Activated CD4-positive, alpha-beta T cell treated with anti-CD3 and anti-CD28 coated beads for 4 hours (primary cell): ENCODE measurements at places on chromosomes 12 and 14.

DNA sequence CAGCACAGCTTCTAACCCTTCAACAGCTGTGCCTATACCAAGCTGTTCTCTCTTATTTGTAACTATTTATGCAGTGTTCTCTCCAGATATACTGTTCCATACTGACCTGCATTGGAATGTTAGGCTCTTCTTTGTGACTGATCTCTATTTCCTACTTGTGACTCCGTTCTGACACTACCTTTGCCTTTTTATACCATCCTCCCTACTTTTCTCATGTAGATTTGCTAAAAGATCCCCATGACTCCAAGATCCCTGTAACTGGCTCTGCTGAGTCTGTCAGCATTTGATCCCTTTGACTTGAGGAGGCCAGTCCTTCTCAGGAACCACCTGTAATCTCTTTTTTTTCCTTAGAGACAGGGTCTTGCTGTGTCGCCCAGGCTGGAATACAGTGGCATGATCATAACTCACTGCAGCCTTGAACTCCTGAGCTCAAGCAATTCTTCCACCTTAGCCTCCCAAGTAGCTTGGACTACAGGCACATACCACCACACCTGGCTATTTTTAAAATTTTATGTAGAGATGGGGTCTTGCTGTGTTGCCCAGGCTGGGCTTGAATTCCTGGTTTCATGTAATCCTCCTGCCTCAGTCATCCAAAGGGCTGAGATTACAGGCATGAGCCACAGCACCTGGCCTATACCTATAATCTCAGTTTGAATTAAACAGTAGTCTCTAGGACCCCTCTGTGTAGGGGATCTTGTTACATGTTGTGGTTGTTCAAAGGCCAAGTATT, 368.3 kb downstream of the ZFP36L1 start:
- no peak for DNase-seq

DNA sequence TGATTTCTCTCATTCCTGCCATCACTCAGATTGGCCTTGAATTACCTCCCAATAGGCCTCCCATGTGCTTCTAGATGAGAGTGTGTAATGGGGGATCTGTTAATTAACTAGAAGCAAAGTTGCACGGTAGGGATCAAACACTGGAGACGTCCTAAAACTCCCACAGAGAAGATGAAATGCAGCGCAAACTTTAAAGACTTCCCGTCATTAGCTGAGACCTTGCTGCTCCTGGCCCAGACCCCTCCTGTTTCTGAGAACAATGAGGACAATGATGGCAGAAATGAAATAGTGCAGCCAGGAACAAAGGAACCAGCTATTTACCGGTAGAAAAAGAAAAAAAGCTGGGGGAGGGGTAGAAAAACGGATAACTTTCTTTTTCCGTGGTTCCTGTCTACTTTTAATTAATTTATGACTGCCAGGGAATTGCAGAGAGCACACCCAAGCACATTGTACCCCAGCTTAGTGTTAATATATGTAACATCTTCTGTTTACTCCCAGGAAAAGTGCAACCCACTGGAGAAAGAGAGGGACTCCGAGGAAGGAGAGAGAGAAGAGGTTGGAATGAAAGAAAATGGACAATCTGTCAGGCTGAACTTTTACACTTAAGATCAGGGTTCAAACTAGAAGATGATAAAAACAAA, 280.7 kb upstream of the SOX5 start:
- no peak for DNase-seq

GRCh38 chr12:12559719-12560296, 2.9 kb downstream of the DUSP16 start:
- DNase-seq, result no peak

GRCh38 chr12:31002361-31002725, 71.3 kb upstream of the DDX11 start:
- no peak for DNase-seq

- no peak for DNase-seq
Observed at GRCh38 chr12:56161690-56162351, 3.7 kb downstream of the MYL6 start.

- no peak for DNase-seq
Observed at GRCh38 chr14:69693801-69694729, 72.9 kb upstream of the SRSF5 start.

DNA sequence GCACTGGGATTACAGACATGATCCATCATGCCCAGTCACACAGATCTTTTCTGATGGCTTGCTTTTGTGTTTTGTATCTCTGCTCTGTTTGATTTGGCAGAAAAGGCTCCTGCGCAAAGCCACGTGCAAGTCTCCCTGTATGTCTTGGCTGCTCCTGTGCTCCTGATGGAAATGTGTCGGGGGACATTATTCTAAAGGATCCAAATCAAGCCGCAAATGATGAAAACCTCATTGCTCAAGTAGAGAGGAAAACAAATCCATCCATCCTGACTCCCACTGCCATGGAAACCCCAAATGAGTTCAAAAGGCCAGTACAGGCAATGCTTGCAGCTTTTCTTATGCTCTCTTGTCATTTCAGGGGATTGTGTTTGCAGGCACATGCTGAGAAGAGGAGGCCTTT, 93.8 kb downstream of the NDUFA12 start:
- DNase-seq, result no peak

DNA sequence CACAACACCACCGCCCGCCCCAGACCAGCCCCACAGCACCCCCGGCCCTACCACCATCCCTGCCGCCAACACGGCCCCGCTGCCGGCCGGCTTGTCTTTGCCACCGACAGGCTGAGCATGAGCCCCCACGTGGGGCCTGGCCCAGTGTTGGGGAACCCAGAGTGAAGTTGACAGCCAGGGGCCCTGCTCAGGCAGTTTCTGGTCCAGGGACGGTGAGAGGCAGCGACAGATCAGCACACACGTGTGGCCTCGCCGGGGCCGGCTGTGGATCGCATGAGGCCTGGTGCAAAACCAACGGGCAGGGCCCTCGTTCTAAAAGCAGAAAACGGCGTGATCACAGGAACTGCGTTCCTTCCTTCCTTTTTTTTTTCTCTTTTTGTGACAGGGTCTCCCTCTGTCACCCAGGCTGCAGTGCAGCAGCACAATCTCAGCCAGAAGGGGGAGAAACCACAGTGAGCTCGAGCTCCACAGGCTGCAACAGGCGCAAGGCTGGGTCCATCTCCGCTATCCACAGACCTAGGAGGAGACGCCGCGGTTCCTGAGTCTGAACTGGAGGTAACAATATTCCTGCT, 50.5 kb upstream of the FBRSL1 start:
- no peak for DNase-seq

DNA sequence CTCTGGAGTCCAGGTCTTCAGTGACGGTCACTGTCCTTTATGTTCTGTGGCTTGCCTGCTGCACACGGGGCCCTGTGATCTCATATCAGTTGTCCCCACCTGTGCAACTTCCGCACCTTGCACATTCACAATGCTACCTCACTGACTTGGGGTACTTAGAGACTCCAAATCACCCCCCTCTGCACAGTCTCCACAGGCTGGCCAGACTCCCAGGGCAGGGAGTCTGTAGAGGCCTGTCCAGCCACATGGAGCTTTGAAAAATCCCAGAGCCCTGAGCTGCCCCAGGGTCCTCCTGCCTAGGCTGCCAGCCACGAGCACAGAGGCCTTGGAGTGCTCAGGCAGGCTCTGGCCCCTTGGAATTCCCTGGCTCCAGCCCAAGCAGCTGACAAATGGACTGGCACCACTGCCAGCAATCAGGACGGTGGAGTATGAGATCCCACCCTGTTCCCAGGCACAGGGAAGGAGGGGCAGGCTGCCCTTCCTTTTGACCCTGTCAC, 26.4 kb downstream of the CMKLR1 start:
- DNase-seq, result no peak

DNA sequence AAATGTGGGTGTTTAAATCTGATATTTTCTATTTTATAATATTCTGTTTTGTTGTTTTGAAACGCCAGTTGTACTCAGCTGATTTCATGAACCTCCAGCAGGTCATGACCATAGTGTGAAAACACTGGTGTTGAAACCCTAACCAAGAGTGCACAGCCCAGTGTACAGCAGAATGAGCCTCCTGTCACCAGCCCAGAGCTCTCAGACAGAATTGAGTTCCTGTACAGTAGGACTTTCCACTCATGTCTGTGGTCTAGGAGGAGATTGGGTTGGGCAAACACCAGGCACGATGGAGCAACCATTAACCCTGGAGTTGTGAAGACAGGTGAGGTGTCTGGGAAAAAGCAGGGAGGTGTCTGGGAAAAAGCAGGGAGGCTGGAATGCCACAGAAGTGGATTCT, 908.8 kb downstream of the VRK1 start:
- peak; percentile 26 for DNase-seq

DNA sequence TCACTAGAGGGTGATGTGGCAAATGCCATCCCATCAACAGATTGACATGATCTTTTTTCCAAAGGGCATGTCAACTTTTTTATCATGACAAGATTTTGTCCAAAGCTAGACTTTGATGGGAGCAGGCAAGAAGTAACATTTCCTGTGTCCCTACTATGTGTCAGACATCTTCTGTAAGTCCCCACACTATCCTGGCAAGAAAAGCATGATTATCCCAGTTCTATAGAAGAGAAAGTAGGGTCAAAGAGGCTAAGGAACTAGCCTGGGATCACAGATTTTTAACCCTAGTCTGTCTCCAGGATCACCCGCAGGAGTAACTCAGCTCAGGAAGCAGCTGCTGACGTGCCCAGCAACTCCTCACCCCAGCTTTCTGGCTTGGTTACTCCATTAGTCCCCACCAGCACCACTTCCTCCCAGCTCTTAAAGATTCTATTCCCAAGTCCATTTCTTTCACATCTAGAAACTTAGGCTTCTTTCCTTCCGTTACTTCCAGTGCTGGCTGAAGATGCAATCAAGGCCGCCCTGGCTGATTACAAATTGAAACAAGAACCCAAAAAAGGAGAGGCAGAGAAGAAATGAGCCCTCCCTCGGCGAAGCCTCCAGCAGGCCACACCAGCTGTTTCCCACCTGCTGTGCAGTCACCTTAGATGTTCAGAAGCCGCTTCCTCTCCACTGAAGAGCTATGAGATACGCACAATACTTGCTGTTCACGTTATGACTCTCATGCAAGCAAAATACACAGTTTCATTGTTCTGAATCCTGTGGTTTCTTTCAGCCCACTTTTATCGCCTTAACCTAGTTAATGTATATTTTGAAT, 6.2 kb downstream of the ISCU start:
- DNase-seq, result peak; percentile 40

DNA sequence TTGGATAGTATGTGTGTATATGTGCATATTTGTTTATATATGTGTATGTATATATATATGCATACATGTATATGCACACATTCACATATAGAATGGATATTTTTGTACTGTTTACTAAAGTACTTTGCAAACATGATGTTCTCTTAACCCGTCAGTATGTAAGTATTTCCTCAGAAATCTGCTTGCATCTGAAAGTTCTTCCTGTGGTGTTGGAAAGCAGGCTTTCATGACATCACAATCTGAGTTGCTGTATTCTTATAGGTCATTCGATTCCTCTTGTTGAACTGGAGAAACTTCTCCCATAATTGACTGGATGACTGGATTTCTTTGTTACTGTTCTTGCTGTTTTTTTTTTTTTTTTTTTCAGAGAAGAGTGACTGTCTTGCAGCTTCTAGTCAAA, 29.1 kb downstream of the GABARAPL1 start:
- no peak for DNase-seq

DNA sequence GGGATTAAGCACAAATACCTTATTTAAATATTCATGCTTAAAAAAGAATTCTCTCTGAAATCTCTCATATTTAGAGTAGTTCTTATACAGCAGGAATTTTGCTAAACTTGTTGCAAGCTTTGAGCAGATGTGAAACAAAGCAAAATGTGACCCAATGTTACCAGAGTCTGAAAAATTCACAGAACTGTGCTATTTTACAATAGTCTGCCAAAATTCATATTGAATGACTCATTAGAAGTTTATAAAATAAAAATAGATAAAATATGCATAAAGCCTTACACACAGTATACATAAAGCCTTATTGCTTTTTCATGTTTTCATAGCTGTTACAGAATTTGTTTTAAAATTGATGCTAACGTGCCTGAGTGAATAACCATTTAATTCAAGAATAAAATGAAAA, 17.8 kb upstream of the RHOJ start:
- no peak for DNase-seq

DNA sequence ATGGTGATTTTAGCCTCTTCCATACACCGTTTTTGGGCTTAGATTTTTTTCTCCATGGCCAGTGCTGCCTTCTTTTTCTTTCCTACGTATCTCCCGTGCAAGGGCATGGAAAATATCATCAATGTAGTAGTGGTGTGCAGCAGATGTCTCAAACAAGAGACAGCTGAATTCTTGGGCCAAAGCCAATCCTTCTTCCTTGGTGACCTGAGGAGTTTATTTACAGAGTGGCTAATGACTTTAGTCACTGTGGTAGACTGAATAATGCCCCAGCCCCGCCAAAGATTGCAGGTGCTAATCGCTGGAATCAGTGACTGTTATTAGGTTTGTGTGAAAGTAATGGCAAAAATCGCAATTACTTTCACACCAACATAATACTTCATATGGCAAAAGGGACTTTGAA, 235.5 kb upstream of the NOS1 start:
- DNase-seq, result no peak

DNA sequence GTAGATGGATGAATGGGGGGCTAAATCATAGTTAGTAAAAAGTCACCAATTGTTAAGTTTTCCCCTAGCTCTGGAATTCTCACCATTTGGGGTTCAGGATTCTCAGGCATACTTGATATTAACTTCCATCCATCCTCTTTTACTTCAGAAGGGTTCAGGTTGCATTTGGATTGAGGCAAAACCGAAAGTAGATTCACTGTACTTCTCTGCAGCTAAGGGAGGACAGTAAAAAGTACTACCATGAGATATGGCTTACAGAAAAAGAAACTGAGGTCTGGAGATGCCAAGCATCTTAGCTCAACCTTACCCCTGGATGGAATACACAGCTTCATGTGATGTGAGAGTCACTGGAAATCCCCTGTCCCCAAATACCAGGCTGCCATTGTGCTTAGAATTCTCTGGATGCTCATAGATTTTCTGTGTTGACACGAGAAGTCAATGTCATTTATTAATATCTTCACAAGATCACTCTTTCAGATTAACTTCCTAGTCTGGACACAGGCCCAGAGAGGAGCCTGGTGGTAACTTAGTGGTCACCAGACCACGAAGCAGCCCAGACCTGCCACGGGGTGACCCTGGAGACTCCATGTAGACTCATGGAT, 87.1 kb downstream of the SSPN start:
- no peak for DNase-seq

DNA sequence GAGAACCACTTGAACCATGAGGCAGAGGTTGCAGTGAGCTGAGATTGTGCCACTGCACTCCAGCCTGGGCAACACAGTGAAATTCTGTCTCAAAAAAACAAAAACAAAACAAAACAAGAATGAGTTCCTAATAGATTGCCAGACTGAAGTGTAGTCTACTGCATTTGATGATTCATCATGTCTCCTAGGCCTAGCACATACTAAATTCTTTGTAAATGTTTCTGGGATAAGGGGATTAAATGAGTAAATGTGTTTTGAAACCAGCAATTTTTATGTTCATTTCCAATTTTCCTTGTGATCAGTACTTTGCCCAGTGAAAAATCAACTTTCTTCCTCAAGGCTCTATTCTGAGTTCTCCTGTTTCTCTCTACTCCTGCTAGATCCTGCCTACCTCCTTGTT, 2.9 kb upstream of the DYRK2 start:
- DNase-seq, result no peak

DNA sequence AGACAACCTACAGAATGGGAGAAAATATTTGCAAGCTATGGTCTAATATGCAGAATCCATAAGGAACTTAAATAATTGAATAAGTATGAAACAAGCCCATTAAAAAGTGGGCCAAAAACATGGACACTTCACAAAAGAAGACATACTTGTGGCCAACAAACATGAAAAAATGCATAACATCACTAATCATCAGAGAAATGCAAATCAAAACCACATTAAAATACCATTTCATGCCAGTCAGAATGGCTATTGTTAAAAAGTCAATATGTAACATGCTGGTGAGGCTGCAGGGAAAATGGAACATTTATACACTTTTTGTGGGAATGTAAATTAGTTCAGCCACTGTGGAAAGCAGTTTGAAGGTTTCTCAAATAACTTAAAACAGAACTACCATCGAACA, 945.4 kb upstream of the FLRT2 start:
- no peak for DNase-seq
